ENCODE measurements at places on chromosomes 1 and 21.

DNA sequence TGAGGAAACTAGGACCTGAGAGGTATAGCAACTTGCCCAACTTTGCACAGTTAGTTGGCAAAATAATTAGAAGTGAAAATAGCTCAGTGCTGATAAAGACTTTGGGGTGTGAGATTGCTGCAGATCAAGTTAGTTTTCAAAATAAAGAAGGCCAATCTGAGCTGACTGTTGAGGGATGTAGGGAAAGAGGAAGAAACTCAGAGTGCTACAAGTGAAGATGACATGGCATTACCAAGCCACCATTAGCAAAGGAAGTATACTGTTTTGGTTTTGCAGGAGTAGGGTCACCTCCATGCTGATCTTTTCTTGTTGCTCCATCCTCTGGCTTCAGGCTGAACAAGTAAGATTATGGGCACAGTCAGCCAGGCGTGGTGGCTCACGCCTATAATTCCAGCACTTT is 78.7 kb upstream of the ADAM30 start:
- no peak for DNase-seq

GRCh38 chr21:33657124-33657820 is 15.0 kb downstream of the ITSN1 start:
- no peak for DNase-seq

- DNase-seq = peak; percentile 27
Observed at GRCh38 chr21:34743831-34744230, 75.0 kb downstream of the CLIC6 start.

- DNase-seq = no peak
Observed at GRCh38 chr1:172394811-172395210, 25.7 kb upstream of the C1orf105 start.

- DNase-seq = no peak
Observed at GRCh38 chr1:97186381-97186780, 464.8 kb downstream of the PTBP2 start.

GRCh38 chr1:13699510-13699909 is 478 bp upstream of the PRDM2 start:
- no peak for DNase-seq

DNA sequence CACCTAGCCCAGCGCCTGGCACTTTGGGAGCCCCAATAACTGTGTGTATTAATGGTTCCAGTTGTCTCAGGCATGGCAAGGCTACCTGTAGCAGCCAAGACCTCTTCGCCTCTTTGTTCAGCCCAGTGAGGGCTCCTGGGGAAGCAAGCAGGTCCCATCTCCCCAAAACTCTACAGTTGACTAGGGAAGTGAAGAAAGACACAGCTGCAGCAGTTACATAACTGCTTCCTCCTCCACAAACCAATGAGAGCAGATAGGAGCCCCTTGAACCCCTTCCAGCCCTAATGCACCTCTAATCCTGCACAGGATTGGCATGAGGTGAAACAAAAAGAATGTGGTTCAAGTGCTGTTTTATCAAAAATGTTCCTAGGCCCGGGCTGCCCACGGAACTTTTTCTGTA is 100.5 kb downstream of the SYF2 start:
- DNase-seq = no peak

GRCh38 chr1:156639601-156640101 is 2.3 kb upstream of the BCAN start:
- DNase-seq = no peak

DNA sequence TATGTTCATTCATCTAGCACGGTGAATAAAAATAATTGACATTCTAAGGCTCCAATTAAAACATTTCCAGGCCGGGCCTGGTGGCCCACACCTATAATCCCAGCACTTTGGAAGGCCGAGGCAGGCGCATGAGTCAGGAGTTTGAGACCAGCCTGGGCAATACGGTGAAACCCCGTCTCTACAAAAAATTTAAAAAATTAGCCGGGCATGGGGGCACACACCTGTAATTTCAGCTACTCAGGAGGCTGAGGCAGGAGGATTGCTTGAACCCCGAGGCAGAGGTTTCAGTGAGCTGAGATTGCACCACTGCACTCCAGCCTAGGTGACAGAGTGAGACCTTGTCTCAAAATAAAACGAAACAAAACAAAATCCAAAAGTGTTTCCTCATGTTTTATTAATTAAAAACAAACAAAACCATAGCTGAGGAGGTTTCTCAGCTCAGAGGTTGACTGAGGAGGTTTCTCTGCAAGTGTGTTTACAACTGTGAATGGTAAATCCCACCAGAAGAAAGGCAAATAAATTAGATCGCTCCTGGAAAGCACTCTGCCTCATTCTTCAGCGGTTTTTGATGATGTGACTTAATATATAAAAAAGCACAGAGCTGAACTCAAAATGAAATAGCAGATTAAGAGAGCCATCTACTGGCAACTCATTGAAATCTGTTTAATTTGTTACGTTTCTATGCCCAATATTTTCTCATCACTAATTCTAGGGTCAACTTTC is 37.7 kb upstream of the ATG4C start:
- no peak for DNase-seq

DNA sequence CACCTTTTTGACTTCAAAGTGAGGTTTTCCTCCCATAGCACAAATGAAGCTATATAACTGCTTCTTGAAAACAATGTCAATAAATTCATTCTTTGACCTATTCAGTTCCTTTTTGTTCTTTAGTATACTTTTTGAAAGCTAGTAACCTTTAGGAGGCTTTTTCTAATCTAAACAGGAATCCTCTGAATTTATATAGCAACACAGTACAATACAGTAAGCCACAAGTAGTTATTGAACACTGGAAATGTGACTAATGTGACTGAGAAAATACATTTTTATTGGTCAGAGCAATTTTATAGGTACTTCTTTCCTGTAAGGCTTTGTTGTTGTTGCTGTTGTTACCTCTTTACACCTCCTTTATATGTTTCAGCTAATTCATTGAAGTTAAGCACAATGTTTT is 49.8 kb downstream of the ADGRL2 start:
- DNase-seq = no peak

DNA sequence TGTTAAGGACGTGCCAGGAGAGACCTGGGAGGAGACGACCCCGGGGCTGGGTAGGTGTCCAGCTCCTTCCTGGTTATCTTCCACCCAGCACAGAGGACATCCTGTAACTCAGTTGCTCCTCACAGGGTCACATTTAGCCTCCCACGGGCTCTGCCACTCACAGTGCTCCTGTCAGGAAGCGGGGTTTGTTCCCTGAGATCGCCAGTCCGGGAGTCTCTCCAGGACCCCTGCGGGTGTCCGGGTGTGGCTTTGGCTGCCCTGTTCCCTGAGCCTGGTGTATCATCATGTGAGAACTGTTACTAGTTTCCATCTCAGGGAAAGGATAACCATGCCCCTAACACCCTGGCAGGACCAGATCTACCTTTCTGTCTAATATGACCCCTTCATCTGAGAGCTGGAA is 158.2 kb upstream of the RUNX1 start:
- DNase-seq = no peak

DNA sequence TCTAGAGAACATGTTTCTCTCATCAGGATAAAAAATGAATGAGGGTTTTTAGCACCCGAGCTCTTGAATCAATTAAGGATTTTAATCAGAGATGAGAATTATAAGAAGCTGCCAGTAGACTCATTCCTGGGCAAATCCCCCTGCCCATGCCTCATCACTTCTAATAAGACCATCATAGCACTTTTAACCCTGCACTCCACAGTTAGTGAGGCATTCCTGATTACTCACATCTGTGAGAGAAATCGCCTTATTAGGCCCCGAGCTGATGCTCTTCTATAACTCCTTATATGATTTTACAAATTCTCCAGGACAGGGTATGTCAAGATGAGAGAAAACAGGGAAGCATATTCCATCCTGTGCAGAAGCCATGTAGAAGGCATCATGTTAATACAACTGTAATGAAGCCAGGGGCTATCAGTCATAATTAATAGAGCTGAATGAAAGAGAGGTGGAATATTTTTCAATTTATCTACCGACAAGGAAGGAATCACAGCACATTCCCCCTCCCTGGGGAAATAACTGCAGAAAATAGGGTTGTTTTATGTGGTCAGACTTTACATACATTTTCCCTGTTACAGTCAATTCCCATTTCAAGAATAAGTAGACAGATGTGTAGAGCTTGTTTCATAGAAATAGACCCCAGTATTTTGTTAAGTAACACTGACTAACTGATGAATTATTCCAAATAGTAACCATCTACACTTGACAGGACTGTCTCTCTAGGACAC is 272.7 kb downstream of the HHIPL2 start:
- DNase-seq = no peak

DNA sequence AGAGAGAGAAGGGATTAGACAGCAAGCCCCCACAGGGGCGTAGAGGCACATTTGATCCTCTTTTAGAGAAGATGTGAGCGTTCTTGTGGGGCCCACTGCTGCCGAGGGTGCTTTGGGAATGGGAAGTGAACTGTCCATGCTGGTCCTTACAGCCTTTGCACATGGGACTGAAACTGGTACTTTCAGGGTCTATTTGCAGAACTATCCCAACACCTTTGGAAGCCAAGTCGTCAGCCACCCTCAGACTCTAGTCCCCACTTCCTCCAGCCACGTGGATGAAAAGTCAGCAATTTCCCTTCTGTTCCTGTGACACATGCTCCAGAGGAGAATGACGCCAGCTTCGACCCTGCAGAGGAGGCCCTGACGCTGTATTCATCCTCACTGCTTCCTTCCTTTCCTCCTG is 2.6 kb upstream of the RAB7B start:
- DNase-seq = no peak

DNA sequence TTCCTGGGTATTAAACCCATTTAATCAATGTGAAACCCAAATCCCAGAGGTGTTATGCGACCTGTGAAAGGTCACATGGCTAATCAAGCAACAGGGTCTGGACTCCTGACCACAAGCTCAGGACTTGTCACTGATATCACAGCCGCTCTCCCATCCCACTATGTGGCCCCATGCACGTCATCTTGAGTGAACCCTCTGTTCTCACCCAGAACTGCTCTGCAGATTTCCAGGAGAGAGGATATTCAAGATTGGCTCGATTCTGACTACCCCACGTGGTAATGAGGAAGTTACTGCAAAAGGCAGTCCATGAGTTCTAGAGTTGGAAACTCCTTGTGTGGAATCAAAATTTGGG is 173.5 kb upstream of the ETV3 start:
- DNase-seq = no peak

DNA sequence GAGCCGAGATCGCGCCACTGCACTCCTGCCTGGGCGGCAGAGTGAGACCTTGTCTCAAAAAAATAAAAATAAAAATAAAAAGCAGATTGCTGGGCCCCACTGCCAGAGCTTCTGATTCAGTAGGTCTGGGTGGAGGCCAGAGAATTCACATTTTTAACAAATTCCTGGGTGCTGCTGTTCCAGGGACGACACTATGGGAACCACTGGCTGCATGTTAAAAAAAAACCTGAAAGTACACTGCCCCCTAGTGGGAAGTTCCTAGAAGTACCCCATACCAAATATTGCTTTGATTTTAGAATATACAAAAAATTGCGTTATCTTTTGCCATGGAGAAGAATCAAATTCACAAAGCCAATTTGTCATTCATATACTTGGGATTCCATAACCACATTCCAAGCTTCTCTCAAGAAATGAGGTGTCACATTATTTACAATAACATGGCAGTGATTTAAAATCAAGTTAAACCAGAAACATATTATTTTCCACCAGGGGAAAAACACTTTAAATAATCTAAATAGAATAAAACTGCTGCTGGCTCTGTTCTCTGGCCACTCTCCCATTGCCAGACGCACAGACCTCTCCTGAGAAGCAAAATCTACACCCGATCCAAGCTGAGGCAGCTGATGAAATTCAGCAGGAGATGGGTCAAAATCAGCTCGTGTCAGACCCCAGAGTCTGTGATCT is 27.4 kb downstream of the SYF2 start:
- peak; percentile 58 for DNase-seq

- no peak for DNase-seq
Observed at GRCh38 chr1:246591504-246591903, 25.2 kb downstream of the CNST start.

DNA sequence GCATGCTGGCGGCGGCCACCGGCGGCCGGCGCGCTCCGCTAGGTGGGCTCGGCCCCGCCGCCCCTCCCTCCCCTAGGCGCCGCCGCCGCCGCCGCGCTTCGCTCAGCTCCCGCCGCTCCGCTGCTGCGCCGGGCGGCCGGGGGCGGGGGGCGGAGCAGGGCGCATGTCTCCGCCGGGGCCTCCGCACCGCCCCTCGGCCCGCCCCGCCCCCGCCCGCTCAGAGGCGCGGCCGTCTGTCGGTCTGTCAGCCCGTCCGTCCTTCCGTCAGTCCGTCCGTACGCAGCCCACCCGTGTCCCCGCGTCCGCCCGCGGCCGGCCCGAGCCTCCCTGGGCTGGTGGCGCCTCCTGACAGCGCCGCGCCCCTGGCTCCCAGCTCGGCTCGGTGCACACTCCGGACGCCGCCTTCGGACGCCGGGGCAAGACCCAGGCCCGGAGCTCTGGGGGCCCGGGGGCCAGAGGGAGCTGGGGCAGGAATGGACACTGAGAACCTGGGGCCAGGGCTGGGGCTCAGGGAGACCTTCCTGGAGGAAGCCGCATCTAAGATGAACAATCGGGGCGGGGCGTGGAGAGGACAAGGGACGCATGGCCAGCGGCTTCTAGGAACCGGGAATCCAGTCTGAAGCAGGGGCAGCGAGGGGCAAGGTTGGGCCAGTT is at the start of gene GPR153:
Gene GPR153, minus strand, starts transcription at position 138 of the 654 bp plus-strand sequence. CDS start 6,193 bp downstream, outside the sequence.
- DNase-seq = no peak

GRCh38 chr1:88075813-88076212 is 608.3 kb upstream of the PKN2 start:
- no peak for DNase-seq

DNA sequence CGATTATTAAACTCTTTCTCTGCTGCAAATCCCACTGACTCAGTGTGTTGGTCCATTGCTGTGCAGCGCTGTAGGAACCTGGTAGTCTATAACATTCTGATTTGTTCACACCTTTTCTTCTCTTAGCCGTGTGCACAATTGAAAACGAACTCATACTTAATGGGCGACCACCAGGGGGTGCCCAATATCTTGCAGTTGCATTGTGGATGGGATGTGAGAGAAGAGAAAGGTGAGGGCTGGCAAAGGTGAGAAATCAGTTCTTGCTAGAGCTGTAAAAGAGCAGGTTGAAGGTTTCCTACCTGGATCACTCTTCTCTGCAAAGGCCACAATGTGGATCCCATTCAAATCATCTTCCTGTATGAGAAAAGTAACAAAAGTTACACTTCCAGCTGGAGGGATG is 51.0 kb downstream of the CASQ2 start:
- DNase-seq = no peak

- DNase-seq = no peak
Observed at GRCh38 chr1:114219172-114219868, 65.7 kb upstream of the SYT6 start.

DNA sequence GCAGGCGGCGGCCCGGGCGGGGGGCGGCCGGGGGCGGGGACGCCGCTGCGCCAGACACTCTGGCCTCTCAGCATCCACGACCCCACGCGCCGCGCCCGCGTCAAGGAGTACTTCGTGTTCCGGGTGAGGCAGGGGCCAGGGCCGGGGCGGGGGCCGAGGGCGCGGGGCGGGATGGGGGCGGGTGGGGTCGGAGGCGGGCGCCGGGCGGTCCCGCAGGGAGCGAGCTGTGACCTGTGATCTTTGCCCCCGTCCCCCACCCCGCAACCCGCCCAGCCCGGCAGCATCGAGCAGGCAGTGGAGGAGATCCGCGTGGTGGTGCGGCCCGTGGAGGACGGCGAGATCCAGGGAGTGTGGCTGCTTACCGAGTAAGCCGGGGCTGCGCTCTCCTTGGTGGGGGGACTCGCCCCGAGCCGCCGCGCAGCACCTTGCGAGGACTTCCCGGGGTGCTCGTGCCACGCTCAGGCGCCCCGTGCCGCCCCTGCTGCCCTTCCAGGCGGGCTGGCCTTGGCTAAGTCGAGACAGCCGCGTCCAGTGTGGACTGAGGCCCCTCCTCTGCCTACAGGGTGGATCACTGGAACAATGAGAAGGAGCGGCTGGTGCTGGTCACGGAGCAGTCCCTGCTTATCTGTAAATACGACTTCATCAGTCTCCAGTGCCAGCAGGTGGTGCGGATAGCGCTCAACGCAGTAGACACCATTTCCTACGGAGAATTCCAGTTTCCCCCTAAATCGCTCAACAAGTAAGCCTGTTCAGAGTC is 514 bp downstream of the TPRG1L start:
- no peak for DNase-seq

Data from GM04503 (cell line).